ENCODE measurements at places on chromosomes 11 and 22.

- DNase-seq: no peak
These were observed 583.5 kb upstream of the FAT3 start for GRCh38 chr11:91641153-91641552.

- no peak for DNase-seq
These were observed 29.4 kb downstream of the GRIK4 start for GRCh38 chr11:120540744-120541465.

DNA sequence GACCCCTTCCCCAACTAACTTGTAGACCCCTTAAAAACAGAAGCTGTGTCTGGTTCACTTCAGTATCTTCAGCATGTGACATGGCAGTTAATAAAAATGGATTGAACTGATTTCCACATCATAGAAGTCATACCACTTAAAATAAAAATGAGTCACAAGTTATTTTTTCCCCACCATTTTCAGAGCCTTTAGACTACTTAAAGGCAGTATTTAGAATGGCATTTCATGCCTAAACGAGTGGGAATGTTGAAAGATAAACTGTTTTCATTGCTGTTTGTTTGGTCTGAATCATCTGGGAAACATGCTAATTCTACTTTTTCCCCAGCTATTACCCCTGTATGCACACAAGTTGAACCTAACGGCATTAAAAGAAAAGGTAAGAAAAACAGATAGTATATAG, 324.0 kb downstream of the RAB38 start:
- DNase-seq: no peak

- no peak for DNase-seq
These were observed 32.7 kb upstream of the SHANK2 start for GRCh38 chr11:71285111-71285510.

DNA sequence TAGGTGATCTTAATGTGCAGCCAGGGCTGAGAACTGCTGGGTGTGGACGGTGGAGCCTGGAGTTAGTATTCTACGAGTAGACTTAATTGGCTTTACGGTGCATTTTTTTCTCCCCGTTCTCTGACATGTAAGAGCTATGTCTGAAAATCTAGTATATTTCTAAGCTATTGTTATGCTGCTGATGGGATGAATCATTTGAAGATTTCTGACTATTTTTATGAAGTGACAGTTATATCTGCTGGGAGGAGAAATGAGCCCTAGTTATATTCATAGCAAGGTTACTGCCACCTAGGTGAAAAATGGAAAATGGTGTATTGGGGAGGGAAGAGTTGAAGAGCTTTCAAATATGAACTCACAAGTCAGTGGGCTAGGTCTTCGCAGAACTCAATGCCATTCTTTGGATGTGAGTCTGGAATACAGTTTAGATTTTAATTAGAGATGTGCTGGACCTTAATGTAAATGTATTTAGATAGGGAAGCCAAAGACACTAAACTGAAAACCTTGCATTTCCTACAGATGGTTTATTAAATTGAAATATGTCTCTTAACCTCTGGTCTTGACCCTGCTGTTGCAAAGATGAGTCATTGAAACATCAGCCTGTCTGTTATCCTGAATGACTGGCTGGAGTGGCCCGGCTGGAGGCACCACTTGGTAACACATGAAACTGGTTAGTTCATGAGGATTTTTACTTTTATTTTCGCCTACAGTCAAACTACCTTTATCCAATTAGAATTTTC, 293.7 kb downstream of the DDX10 start:
- DNase-seq: no peak

- DNase-seq: no peak
These were observed 45.9 kb upstream of the RTL6 start for GRCh38 chr22:44543781-44544477.

- DNase-seq: no peak
These were observed 587.0 kb downstream of the DLG2 start for GRCh38 chr11:85040166-85040565.

DNA sequence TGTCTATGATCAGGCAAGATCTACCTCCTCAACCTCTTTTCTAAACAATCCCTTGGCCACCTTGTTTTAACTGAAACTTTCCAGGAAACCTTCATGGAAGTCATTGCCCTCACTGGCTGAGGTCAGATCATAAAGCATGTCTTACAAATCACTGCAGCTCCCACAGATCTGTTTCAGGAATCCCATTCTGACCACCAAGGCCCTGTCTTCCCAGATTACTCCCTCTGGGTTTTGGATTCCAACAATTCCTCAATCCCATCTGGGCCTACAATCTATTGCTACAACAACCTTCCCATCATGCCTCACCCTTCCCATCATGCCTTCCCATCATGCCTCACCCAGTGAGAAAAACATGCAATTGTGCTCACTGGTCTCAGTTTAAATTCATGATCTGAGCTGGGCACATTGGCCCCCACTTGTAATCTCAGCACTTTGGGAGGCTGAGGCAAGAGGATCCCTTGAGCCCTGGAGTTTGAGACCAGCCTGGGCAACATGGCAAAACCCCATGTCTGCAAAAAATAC, 15.9 kb downstream of the ADAMTS15 start:
- DNase-seq: no peak

DNA sequence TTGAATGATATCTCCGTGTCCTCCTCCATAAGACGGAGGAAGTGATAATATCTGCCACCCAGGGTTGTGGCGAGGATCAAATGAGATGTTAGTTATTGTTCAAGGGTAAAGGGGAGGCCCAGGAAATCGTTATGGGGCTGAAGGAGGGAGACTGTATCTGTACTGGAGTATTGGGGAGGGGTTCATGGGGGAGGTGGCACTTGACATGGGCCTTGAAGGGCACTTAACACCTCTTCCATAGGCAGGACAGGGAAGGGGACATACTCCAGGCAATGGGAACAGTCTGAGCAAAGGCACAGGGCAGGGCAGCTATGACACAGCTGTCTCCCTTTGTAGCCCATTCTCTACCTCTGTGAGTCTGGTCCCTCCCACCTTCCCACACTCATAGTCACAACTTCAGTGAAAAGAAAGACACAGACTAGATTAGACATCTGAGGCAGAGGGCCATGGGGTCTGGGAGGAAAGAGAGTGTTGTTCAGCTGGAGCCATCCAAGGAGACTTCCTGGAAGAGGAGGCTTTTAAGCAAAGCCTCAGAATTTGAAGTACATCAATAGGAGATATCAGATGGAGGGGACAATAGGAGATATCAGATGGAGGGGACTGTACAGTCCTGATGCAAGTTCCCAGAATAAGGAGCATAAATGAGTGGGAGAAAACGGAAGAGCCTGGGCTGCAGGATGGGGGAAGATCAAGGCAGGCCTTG, 15.8 kb upstream of the DGKZ start:
- DNase-seq: no peak

- no peak for DNase-seq
These were observed 232.2 kb downstream of the FAM76B start for GRCh38 chr11:95557376-95557775.

GRCh38 chr11:100434821-100435641, 252.1 kb upstream of the ARHGAP42 start:
- no peak for DNase-seq

DNA sequence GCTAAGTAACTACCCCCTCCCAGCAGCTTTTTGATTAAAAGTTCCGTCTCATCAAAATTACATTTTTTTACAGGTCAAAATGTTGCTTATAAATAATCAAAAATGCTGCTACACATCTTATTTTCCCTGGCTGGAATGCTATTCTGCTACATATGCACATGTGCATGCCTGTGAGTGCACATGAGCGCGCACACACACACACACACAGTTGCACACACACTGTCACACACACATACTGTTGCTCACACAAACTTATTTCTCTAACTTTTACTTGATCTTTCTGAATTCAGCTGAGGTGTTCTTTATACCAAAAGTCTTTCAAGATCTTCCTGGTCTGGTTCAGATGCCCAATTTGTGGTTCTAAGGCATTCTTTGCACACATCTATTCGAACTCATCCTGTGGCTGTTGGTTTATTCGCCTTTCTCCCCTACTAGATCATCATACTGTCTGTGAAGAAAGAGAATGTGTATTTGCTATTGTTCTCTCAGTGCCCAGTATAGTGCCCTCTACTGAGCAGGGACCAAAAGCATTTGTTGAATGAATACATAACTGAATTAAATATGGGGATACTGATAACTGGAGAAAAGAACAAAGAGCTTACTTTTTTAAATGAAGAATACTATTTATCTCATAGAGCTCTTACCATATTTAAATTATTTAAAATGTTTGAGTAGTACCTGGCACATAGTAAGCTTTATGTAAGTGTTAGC, 68.1 kb upstream of the CCDC179 start:
- no peak for DNase-seq

DNA sequence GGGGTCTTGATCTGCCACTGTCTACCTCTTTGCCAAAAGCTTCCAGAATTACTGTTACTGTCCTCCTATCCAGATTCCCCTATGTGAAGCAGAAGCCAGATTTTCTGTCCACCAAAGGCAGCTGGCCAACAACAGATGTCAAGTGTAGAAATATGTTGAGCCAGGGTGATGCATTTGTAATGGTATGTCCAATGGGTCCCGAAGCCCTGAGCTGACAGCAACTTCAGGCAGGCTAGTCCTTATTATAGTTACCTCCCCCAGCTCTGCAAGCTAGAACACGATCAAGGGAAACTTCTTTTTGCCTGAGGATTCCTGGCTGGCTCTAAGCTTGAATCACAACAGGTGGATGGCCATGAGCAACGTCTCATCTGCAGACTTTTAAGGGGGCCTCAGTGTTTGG, 10.2 kb downstream of the PAMR1 start:
- DNase-seq: no peak

DNA sequence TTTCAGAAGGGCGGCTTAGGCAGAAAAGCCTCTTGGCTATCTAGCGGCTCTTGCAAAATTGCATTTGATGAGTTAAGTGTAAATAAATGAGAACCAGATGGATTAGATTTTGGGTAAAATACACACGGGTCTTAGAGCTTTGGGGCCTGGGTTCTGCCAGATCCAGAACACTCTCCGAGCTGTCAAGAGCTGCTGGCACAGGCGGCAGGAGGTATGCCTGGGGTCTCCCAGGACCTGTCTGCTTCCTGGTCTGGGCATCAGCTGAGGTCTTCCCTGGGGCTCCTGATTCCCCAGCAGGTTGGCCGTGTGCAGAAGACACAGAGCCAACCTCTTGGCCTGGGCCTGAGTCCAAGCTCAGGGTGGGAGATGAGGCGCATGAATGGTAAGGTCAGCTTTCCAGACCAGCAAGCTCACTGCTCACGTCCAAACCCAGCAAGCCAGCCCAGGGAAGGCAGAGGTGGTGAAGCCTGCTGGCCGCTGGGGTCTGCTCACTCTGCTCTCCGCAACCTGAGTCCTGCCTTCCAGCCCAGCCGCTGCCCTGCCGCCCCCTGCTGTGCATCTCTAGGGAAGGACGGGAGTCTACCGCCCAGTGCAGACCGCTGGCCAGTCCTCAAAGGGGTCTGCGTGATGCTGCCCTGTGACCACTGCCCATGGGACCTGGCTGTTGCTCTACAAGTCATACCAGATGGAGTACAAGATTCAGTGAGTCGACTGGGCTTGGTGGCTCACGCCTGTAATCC, 44.9 kb downstream of the SCUBE1 start:
- DNase-seq: no peak

DNA sequence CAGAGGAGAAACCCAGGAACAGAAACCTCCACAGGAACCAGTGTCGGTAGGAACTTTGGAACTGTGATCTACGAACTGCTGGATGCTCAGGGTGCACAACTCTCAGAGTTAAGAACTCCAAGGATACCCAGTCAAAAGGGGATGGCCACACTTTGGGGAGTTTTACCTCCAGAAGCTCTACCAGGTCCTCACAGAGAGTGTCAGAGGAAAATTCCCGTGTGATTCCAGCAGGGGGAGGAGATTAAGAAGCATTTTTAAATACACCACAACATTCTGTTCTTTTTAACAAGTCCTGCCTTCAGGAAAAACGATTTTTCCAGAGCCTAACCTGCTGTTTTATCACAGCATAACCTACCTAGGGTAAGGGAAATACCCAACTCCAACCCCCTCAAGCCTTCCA, 104.0 kb downstream of the SOX6 start:
- DNase-seq: no peak

DNA sequence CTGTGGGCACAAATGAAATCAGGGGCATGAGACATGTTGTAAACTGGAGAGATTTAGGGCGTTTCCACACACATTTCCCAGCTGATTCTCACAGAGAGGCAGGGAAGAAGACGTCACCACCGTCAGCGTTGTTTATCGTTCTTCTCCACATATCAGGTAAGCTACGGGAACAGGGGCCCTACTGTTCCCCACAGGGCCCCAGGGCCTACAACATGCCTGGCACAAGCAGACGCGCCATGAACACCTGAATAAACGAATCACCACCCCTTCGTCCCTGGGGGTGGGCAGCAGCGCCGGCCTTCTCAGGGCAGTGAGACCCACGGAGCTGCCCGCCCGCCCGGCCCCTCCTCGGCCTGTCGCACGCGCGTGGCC, 342 bp downstream of the EFCAB6 start:
- DNase-seq: no peak

- no peak for DNase-seq
These were observed 20.1 kb downstream of the ADA2 start for GRCh38 chr22:17199003-17199731.

GRCh38 chr22:36162127-36163034, 1.8 kb upstream of the APOL3 start:
- no peak for DNase-seq
